Stimulated activated CD4-positive, alpha-beta T cell treated with anti-CD3 and anti-CD28 coated beads, Interleukin-4, amount 100 ng/mL, for 24 hours (primary cell): ENCODE measurements at places on chromosomes 5 and 9.

DNA sequence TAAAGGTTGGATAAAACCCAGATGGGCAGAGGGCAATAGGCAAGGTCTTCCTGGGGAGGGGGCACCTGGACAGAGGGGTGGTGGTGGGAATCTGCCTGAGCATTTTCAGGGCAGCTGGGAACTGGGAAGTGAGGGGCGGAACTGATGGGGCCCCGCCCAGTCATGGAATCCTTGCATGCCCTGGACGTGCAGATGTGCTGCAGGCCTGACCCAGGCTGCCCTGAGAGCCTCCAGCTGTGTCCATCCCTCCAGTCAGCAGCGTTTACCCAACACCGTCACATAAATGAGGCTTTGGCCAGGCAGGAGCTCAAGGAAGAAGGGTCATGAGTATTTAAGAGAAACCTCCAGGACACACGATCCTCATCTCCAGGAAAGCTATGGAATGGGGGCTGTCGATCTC is 70.3 kb downstream of the DAB2IP start:
- no peak for DNase-seq

DNA sequence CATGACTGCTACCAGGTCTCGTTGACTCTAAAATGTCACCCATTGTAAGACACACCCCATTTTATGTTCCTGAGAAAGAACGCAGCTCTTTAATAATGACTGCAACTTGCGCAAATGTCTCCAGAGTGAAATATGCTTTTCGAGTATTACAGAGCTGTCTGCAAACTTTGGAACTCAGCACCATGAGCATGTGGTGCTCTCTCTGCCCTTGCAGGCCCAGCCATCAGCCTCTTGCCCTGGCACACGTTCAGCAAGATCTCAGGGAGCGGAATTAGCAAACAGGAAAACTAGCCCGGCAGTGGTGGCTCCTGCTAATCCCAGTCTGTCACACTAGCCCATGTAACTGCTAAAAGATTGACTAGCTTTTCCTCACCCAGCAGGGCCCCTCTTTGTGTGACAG is 114.5 kb upstream of the SLC1A3 start:
- DNase-seq = no peak

DNA sequence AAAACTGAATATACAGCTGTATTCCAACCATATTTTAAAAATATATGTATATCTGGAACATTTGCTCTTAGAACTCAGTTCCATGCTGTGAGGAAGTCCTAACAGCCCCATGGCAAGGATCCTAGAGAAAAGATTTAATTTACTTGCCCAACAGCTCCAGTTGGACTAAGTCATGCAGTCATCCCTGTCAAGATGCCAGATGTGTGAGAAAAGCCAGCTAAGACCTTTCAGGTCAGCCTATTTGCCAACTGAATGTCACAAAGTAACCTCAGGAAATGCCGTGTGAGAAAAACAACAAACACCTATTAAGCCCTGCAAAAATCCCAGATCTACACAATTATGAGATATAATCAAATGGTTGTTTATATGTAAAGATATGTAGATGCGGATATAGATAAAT is 416.3 kb downstream of the NR2F1-AS1 start:
- no peak for DNase-seq

- DNase-seq = peak; percentile 11
Observed at GRCh38 chr9:70519912-70520724, 105.7 kb upstream of the KLF9 start.

- no peak for DNase-seq
Observed at GRCh38 chr9:86470326-86470725, 116.1 kb upstream of the TUT7 start.

GRCh38 chr5:141208478-141208877 is at the start of gene PCDHB12:
Gene PCDHB12 (plus strand): TSS chr5:141208719. CDS start chr5:141208908, 189 bp downstream.
- DNase-seq = no peak

DNA sequence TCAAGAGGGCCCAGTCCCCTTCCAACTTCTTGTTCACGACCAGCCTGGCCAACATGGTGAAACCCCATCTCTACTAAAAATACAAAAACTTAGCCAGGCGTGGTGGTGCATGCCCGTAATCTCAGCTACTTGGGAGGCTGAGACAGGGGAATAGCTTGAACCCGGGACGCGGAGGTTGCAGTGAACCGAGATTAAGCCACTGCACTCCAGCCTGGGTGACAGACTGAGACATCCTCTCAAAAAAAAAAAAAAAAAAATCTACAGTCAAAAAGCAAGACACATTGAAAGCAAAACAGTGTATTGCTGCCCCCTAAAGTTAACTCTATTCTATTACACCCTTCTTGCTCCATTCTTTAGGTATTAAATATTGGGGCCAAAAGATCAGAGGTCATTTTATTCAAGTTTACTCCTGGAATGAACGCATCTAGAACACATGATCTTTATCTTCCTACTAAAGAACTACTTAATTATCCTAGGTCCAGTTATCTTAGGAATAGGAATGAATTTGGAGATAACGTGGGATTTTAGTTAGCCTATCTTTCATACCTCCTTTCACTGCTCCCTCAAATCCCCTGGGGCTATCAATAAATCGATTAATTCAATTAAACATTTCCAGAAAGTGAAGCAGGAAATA is 2.4 kb downstream of the ATG12 start:
- peak; percentile 9 for DNase-seq

DNA sequence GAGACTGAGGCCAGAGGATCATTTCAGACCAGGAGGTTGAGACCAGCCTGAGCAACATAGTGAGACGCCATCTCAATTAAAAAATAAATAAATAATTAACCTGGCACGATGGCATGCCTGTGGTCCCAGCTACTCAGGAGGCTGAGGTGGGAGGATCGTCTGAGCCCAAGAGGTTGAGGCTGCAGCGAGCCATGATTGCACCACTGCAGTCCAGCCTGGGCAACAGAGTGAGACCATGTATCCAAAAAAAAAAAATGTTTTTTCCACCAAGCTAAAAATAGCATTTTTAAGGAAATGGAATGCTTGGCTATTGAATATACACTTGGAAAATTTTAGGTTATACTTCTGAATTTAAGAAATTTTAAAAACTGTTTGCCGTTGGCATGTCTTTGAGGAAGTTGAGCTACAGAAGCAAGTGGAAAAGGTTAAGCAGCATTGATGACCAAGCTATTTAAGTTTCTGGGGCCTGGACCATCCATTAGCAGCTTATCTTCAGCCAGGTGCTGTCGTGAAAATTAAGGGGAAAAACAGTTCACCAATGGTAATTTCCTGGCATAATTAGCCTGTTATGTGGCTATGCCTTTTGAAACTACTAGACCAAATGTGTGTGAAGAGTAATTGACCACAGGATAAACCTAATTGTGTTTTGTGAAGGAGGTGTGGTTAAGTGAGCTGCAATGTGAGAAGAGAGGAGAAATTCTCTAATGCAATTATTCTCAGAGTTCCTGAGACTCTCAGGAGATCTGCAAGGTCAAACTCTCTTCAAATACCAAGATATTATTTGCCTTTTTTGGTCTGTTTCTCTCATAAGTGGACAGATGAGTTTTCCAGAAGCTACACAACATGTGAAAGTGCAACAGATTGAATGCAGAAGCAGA is 21.0 kb downstream of the F2R start:
- DNase-seq = no peak

GRCh38 chr9:124675261-124676158 is 95.6 kb downstream of the NR6A1 start:
- DNase-seq = no peak

GRCh38 chr5:108398964-108399363 is 17.1 kb upstream of the FBXL17 start:
- no peak for DNase-seq

DNA sequence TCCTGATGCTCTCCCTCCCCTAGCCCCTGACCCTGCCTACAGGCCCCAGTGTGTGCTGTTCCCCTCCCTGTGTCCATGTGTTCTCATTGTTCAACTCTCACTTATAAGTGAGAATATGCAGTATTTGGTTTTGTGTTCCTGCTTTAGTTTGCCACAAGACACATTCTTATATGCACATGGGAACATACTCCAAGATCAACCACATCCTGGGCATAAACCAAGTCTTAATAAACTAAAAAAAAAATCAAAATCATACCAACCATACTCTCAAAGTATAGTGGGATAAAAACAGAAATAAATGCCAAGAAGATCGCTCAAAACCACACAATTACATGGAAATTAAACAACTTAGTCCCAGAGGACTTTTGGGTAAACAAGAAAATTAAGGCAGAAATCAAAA is 11.2 kb upstream of the ZCCHC9 start:
- DNase-seq = no peak

GRCh38 chr5:116444373-116445295 is 130.0 kb downstream of the SEMA6A start:
- DNase-seq = no peak

DNA sequence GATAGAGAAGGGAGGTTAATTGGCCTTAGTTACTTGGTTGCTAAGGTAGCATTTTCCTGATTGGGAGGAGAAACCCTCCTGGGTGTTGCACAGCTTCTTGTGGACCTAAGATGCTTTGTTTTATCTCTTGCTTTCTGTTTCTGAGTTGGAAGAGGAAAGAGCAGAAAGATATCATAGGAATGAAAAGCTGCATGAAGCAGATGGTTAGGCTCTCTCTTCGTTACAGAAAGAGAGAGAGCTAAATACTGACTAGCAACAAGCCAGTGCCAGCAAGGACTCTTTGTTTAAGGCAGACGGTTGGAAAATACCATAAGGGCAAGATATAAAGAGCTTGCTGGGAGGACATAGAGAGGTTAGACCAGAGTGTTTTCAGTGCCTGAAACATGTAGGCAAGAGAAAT is 103.1 kb downstream of the ATG10 start:
- no peak for DNase-seq

DNA sequence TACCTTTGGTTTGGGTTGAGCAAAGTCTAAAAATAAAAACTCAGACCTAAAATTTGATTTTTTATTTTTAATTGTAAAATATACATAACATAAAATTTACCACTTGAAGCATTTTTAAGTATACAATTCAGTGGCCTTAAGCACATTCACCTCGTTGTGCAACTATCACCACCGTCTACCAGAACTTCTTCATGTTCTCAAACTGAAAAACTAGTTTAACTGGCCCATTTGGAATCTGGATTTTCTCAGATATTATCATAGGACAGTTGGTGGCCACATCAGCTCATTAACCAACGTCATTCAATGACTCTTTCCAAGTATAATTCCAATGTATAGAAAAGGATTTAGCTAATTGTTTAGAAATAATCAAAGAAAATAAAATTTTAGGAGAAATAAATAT is 319.3 kb downstream of the TLE1 start:
- DNase-seq = no peak

GRCh38 chr5:23445573-23445972 is 61.8 kb upstream of the PRDM9 start:
- DNase-seq = no peak

DNA sequence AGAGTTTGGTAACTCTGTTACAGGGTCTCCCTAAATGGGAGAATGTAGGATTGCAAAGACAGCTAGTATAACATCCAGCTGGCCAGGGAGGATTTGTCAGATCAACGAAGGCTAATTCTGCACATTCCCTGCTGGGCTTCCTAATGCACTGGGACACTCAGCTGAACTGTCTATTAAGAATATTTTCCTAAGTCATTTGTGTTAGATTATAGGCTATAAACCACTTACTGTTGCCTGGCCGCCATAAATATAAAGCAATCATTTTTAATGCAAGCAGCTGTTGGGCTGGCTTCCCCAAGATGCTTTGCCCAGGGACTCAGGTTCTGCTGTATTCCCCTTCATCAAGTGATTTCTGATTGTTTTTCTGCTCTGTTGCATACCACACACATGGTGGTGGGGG is 35.3 kb upstream of the SLIT3 start:
- DNase-seq = no peak

DNA sequence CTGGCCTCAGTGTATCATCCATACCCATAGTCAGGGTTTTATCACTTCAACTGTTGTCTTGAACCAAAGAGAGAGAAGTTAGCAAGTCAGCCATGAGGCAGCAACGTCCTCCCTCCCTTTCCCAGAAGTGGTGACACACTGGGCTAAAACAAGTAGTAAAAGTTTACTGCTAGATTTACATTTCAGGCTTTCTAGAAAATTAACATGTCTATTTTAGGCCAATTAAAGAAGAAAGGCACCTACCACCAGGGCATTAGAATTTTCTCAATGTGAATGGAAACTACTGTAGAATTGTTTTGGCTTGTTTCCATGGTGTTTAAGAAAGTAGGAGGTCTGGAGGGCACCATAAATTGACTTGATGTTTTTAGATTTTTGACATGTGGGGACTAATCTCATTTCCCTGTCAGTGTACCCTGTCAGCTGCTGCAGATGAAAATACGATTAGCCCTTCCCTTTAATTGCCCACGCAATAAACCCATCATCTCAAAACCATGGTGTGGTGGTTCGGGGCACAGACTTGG is 121.8 kb upstream of the ELL2 start:
- peak; percentile 20 for DNase-seq

GRCh38 chr5:176387384-176387925 is 943 bp downstream of the NOP16 start:
- DNase-seq = no peak

DNA sequence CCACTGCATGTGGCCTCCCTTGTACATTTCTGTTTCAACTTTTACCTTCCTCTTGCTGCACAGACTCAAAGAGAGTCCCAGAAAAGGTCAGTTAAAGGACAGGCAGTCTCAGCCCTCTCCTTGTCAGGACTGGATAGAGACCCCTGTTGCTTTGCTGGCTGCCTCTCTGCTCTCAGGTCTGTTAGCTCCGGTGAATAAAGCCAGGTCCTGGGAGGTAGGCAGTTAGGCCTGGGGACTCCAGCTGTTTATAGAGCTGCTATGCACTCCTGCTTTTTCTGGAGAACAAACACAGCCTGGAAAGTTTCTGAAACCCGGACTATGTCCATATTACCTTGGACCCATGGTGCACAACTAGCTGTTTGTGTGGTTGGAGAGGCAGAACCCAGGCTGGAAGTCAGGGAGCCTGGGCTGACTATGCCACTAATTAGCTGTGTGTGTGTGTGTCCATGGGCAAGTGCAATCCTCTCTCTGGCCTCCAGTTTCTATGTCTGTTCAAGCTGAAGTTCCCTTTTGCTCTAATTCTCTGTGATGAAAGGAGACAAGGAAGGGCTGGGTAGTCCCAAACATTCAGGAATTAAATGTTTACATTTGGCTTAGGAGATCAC is 42.9 kb downstream of the GLRA1 start:
- DNase-seq = no peak

DNA sequence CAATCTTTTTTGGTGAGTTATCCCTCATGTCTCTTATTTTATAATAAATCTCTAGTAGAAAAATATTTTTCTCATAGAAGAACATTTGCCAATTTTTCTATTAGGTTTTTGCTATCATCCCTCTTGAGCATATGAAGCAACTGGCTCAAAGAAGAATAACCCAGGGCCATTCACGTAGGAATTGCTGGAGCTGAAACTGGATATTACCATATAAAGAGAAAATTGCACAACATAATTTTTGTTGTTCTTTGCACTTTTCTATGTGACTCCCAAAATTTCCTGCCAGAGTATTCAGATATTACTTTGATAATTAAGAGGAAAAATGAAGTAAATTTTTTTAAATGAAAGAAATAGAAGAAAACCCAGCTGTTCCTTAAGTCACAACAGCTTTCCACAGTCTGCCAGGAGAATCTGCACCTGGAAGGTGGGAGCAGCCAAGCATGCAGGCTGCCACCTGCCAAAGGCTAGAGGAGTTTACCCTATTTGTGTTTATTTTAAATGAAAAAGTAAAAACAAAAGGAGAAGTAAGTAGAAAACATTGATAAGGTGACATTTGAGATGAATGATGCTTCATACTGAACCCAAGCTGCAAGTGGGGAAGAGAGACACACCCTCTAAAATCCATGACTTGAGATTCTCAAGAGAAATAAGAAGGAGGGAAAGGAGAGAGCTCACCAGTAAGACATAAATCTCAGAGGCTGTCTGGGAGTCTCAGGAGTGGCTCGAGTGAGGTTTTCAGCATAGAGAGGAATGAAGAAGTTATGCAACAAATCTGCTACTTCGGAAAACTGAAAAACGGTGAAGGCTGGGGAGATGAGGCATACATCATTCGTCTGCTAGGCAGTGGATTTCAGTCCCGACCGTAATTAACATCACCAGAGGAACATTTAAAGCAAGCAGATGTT is 31.5 kb upstream of the FREM1 start:
- no peak for DNase-seq
